NCI-H1436 treated with DMSO at 0.1 percent for 48 hours (cell line): ENCODE measurements at places on chromosomes 4 and X.

DNA sequence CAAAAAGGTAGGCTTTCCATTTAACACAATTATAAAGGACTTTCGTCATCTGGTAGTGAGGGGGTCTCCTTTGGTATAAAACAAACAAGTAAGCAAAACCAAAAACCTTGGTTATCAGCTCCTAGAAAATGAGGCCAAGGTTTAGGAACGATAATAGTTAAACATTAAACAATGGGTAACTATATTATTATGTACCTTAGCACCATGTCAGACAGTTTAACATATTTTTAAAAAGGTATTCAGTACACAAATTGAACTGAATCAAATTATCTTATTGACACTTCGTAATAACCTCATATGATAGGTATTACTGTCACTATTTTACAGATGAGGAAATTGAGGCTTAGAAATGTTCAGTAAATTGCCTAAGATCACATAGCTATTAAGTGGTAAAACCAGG, 32.1 kb upstream of the RAB9B start:
- no peak for DNase-seq

GRCh38 chrX:11609109-11609508, 56.6 kb downstream of the ARHGAP6 start:
- DNase-seq = no peak

- no peak for DNase-seq
Measured at GRCh38 chr4:152643153-152644035, 36.4 kb downstream of the TMEM154 start.

GRCh38 chr4:162360369-162361149, 196.8 kb upstream of the FSTL5 start:
- DNase-seq = no peak

GRCh38 chr4:18636001-18636585, 614.5 kb upstream of the LCORL start:
- no peak for DNase-seq

GRCh38 chr4:8495803-8496202, 55.2 kb downstream of the TRMT44 start:
- DNase-seq = no peak

- DNase-seq = no peak
Measured at GRCh38 chr4:107247738-107248137, 211.6 kb upstream of the DKK2 start.

GRCh38 chr4:90328558-90328957, 201.4 kb downstream of the CCSER1 start:
- peak; percentile 1 for DNase-seq

- no peak for DNase-seq
Measured at GRCh38 chr4:42483426-42484379, 86.4 kb downstream of the SHISA3 start.

GRCh38 chr4:38497121-38497520, 166.9 kb upstream of the KLF3 start:
- DNase-seq = no peak

- no peak for DNase-seq
Measured at GRCh38 chr4:3384391-3384770, 57.4 kb upstream of the HGFAC start.

GRCh38 chr4:89836031-89836745, 773 bp downstream of the SNCA start:
- DNase-seq = no peak
